ENCODE measurements at places on chromosomes 13 and 19.

DNA sequence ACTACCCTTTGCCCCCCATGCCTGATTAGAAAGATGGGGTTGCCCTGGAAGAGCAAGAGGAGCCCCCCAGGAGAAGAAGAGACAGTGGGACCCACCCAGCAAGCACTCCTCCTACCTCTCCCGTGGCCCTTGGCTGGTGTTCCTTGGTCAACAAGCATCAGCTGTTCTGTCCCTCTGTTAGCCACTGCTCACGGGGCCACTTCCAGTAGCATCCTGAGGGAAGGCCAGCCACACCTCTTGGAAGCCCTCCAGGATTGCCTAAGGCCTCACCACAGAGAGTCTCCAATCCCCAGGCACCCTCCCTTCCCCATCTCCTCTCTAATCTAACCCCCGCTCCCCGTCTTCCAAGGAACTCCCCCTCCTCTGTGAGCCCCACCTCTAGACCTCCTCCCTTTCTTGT lies 15.1 kb upstream of the DPP9 start:
- no peak for DNase-seq

- DNase-seq, result no peak
Measured at GRCh38 chr19:47152205-47152604, 21.6 kb downstream of the SAE1 start.

DNA sequence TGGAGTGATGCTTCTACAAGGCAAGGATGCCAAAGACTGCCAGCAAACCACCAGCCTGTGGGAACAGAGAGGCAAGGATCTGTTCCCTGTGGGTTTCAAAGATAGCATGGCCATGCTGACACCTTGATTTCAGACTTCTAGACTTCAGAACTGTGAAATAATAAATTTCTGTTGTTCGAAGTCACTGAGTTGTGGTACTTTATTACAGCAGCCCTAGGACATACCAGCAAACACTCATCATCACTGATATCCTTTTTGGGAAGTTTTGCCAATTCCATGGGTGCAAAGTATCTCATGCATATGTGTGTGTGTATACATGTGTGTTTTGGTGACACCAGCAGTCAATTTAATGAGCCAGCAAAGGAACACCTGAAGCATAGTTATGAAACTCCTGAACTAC lies 21.0 kb downstream of the LMO7 start:
- DNase-seq, result no peak

GRCh38 chr13:75399168-75399878 lies 82.6 kb downstream of the TBC1D4 start:
- DNase-seq, result no peak

DNA sequence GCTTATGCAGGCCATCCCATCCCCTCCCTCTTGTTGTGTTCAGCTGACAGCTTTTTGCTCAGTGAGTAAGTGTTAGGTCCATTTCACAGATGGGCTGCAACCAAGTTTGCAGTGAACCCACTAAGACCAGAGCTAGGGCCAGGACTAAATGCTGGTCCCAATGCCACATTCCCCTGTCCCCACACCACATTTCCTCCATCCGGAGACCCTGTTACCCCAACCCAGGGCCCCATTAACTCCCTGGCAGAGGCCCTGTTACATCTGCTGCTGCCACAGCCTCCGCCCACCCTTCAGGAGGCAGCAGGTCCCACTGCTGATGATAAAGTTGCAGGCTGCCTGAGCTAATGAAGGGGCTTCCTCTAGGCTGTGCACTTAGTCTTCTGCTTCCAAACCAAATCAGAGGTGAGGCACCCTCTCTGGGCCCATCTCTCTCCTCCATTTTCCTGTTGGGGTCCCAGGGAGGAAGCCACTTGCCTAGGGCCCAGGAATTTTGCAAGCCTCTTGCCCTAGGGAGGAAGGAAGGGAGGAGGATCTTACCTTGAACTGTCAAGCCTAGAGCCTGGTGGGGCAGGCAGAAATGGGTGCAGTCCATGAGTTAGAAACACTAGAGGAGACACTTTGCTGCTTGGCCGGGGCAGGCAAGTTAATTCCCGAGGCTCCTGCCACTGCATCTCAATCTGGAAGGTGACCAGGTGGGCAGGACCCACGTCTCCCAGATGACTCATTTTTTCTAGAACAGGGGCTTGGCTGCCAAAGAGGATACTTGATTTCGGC lies 3.4 kb upstream of the USF2 start:
- no peak for DNase-seq

DNA sequence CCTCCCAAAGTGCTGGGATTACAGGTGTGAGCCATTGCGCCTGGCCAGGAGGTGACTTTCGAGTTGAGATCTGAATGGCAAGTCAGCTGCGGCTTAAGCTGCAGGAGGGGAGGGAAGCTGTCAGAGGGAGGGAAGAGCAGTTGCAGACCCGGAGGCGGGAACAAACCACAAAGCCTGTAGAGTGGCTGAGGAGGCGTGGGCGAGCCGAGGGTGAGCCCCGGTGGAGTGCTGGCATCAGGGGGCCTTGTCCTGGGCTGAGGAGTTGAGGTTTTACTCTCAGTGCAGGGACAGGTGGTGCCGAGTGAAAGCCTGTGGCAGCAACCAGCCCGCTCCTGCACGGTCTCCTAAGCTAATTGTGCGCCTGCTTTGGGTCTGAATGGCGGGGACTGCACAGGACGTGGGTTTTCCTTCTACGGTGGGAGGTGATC lies 24.2 kb downstream of the PPP1R37 start:
- no peak for DNase-seq

Data from skeletal muscle cell (primary cell).